Spleen (tissue), 13 donors: ENCODE measurements at places on chromosomes 3 and 15. TPM values are rescaled to one million over a fixed set of nuclear protein-coding genes. Genes with fewer than 3 reads are reported as not detected.
A peak's percentile ranks its signal among the peaks of the same experiment; 100 is the strongest.

- H3K27me3 ChIP-seq = no peaks in the 10 kb centered on the region
- H3K36me3 ChIP-seq = no peaks in the 10 kb centered on the region
- peak overlapping the region; percentile 94 for H3K27ac ChIP-seq
- DNase-seq = no peak
- peaks cover 89% of the 10 kb centered on the region for H3K4me1 ChIP-seq
Measured at GRCh38 chr15:73996939-73997338, 2.4 kb downstream of the PML start.

DNA sequence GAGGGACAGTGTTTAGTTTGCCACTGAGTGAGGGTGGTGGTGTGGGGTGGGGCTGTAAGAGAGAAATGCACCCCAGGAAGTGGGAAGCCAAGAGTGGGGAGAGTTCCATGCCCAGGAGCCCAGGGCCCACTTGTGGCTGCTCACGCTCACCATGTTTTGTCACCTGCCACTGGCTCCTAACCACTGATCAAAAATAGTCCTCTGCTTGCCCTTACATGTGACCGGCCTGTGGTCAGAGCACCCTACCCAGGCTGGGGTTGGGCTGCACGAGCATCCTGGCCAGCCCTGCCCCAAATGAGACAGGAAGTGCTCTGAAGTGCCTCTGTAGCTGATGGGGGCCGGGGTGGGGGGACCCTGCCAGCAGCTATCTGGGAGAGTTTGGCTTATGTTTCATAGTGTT, 216.3 kb downstream of the RPLP1 start:
- H3K27ac ChIP-seq = peak overlapping the region; percentile 82
- H3K4me3 ChIP-seq = no peak overlapping the region
- DNase-seq = peak; percentile 87
- H3K36me3 ChIP-seq = no peaks in the 10 kb centered on the region

GRCh38 chr3:10188804-10189556, 24.3 kb downstream of the IRAK2 start:
- H3K4me3 ChIP-seq = no peak overlapping the region
- peak overlapping the region; percentile 54 for H3K27ac ChIP-seq
- H3K36me3 ChIP-seq = no peaks in the 10 kb centered on the region
- no peak for DNase-seq
- no peaks in the 10 kb centered on the region for H3K27me3 ChIP-seq

The P2RY14 gene
- 0.85 TPM for polyA plus RNA-seq

DNA sequence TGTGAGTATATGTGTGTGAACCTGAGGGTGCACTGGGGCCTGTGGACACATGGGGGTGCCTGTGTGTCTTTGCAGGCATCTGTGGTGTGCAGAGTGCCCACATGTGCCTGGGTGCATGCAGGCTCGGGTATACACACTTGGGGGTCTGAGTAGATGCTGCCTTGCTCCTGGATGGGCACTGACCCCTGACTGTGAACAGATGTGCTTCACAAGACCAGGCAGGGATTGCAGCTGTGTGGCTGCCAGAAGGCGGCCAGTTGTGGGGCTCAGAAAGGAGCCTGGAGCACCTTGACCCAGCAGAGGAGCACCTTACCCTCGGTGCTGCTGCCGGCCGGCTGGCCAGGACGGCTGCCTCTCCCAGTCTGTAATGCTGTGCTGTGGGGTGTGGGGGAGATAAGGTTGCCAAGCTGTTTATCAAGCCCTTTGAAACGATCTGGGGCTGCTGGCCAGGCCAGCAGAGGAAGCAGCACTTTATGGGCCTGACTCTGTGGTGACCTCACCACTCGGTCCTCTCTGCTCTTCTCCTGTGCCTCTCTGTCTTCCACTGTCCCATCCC, 55.5 kb upstream of the MRPS22 start:
- no peaks in the 10 kb centered on the region for H3K27me3 ChIP-seq
- H3K4me1 ChIP-seq = no peaks in the 10 kb centered on the region
- H3K4me3 ChIP-seq = no peak overlapping the region
- no peak overlapping the region for H3K27ac ChIP-seq
- H3K36me3 ChIP-seq = no peaks in the 10 kb centered on the region

The IQCF2 gene
- not detected for polyA plus RNA-seq

- H3K27me3 ChIP-seq = no peaks in the 10 kb centered on the region
- H3K4me3 ChIP-seq = no peak overlapping the region
- no peaks in the 10 kb centered on the region for H3K4me1 ChIP-seq
- DNase-seq = no peak
Measured at GRCh38 chr15:27490867-27491595, 520.0 kb downstream of the GABRG3 start.
